Dermis microvascular lymphatic vessel endothelial cell (primary cell): ENCODE measurements at places on chromosomes 4 and X.
A peak's percentile ranks its signal among the peaks of the same experiment; 100 is the strongest.

- DNase-seq: peak; percentile 46
These were observed 30.4 kb downstream of the SMAD1 start for GRCh38 chr4:145511913-145512522.

GRCh38 chrX:117532339-117532738, 584.3 kb downstream of the KLHL13 start:
- no peak for DNase-seq

DNA sequence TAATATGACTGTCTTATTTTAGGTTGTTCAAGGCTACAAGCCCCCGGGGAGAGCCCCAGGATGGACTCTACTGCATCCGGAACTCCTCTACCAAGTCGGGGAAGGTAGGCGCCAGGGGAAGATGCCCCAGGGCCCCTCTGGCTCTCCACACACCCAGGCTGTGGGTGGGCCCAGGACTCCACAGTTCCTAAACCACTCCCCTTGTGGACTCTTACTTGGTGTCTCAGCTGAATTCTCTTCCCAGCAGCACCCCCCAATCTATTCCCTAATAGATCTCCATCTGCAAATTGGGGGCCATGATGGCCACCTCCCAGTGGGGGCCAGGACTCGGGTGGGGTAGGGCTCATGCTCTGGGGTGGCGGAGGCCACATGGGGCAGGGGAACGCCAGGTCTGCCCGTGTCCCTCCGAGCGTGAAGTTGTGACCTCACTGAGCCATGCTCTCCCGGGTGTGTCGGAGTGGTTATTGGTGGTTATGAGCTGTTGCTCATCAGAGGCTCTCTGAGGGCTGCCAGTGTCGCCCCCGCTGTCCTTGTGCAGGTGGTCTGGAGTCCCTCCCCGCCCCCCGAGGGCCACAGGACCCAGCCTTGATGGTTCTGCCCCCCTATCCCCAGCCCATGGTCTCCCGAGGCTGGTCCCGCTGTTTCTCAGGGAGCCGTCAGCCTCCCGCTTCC, 11.2 kb upstream of the ADD1 start:
- DNase-seq: no peak

DNA sequence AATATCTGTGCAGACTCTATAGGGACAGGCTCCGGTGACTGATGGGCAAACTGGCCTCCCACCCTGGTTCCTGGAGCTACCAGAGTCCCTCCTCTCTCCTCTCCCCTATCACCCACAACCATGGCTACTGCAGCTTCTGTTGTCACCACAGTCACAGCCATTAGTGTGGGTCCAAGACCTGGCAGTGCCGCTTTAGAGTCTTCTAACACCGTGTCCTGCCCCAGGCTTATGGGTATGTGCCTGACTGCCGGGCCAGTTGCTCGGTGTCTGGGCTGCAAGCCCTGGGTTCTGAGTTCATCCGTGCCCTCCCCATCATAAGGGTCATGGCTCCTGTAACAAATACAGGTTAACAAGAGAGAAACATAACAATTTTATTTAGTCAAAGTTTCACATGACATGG, 85.4 kb downstream of the FNIP2 start:
- DNase-seq: no peak

DNA sequence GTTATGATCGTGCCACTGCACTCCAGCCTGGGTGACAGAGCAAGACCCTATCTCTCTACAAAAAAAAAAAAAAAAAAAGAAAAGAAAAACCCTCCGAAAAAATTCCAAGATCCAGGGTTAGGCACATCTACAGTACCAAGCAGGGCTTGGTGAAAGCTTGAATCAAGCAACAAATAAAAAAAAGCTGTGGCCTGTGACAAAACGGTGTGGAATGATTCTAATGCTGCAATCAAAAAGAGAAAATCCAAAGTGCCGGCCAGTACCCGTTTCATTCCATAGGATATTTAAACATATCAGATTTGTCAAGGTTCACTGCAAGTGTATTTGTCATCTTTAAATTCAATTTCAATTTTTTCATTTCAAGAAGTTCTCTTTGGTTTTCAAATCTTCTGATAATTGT, 20.5 kb downstream of the RWDD4 start:
- no peak for DNase-seq

DNA sequence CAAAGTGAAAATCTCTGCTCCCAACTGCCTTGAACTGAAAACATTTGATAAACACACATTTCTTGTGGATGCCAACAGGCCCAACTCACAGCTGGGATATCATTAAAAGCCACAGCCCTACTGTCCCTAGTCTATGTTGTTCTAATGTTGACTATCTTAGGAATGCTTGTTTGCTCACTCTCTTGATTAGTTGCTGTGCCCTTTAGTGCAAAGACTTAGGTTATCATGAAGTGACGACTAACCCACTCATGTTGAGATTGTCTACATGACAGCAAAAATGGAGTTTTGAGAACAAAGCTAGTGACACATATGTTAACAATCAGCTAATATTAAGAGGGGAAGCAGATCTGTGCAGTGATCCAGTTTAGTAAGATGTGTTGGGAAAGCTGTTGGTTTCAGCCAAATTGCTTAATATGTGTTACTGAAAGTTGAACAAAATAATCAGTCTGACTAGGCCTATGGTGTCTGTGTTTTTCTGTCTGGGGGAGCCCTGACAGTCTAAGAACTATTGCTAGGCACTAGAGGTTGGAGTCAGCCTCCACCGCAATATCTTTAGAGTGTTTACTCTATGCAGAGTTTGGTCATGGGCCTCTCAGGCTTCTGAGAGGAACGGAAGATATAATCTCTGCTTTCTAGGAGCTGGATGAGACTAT, 125.5 kb downstream of the ATG4A start:
- no peak for DNase-seq

GRCh38 chr4:41360214-41360920, 103.6 kb downstream of the UCHL1 start:
- DNase-seq: peak; percentile 75

DNA sequence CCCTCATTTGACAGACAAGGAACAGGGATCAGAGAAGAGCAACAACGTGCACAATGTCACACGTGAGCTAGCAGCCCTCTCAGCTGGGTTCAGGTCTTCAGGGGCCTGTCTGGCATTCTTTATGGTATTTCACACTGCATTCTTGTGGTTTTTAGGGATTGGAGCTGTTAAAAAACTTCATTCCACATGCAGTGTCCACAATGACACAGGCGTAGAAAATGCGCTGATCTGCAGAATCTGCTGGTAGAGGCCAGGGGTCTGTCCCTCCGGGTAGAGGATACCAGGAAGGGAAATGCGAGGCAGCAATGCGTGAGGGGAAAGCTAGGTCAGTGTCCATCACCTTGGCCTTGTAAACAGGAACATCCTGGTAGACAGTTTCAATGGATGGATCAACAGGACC, 36.6 kb downstream of the MAP7D3 start:
- DNase-seq: peak; percentile 96

- DNase-seq: no peak
These were observed 100.2 kb upstream of the JADE1 start for GRCh38 chr4:128709268-128709667.

DNA sequence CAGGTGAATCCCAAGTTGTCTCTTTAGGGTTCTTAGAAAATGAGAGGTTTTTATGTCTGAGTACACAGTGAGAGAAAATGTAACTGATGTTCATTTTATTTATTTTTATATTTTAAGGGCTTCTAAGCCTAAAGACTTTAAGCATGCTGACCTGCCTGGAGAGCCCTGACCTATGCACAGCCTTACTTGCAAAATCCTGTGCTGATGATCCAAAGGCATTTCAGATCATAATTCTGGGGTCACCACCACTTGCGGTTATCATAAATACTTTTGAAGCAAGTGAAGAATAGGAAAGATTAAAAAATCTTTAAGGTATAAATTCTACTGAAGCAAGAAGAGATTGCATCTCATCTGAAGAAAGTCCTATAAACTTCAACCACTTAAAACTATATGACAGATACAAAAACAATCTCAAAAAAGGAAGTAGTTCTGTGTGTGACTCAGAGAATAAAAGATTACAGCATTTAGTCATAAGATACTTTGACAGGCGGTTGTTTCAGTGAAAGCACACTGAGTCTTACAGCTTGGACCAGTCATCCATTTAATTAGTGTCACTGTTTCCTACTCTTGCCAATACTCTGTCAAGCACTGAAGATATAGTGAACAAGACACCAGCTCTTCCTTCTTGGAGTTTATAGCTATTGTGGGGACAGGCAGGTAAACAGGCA, 245.2 kb upstream of the DIPK2B start:
- peak; percentile 75 for DNase-seq

GRCh38 chr4:4374388-4375098, 12.4 kb upstream of the NSG1 start:
- DNase-seq: no peak

DNA sequence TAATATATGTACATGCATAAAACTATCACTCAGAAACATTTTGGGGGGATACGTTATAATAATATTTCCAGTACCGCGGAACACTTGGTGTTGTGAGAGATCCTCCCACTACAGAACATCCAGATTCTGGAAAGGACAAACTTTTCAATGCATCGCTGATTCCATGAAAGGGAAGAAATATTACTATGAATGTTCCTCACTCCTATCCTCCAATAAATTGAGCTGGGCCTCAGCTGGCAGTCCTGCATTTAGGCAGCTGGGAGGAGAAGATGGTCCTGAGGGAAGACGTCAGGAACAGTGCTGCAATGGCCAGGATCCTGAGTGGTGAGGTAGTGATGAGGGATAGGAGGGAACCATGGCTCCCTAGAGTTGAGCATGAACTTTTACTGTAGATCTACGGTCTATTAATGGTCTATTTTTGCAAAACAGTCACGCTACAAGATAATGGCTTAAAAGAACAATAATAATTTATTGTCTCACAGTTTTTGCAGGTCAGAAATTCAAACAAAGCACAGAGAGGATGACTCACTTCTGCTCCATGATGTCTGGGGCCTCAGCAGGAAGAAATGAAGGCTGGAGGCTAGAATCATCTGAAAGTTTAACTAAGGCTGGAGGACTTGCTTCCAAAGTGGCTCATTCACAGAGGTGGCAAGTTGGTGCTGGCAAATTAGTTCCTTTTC, 538.1 kb downstream of the STIM2 start:
- no peak for DNase-seq

GRCh38 chr4:77232653-77233052, 75.6 kb downstream of the CCNG2 start:
- no peak for DNase-seq

DNA sequence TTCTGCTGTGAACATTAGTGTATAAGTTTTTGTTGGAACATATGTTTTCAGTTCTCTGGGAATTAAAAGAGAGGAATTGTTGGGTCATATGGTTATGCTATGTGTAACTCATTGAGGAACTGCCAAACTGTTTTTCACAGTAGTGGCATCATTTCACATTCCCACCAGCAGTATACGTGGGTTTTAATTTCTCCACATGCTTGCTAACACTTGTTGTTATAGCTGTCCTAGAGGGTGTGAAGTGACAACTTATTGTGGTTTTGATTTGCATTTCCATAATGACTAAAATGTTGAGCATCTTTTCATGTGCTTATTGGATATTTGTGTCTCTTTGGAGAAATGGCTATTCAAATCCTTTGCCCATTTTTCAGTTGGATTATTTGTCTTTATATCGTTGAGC, 13.7 kb downstream of the APELA start:
- no peak for DNase-seq

GRCh38 chr4:48931459-48931858, 24.9 kb upstream of the OCIAD2 start:
- no peak for DNase-seq

GRCh38 chr4:87527431-87528220, 1.6 kb downstream of the SPARCL1 start:
- no peak for DNase-seq

DNA sequence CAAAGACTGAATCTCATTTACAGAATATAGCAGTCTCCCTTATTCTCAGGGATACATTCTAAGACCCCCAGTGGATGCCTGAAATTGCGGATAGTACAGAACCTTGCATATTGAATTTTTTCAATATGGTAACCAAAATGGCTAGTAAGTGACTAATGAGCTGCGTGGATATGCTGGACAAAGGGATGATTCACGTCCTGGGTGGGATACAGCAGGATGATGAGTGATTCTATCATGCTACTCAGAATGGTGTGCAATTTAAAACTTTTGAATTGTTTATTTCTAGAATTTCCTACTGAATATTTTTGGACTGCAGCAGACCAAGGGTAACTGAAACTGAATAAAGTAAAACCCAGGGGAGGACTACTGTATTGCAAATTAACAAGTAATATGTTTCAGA, 66.7 kb downstream of the STAG2 start:
- DNase-seq: no peak

DNA sequence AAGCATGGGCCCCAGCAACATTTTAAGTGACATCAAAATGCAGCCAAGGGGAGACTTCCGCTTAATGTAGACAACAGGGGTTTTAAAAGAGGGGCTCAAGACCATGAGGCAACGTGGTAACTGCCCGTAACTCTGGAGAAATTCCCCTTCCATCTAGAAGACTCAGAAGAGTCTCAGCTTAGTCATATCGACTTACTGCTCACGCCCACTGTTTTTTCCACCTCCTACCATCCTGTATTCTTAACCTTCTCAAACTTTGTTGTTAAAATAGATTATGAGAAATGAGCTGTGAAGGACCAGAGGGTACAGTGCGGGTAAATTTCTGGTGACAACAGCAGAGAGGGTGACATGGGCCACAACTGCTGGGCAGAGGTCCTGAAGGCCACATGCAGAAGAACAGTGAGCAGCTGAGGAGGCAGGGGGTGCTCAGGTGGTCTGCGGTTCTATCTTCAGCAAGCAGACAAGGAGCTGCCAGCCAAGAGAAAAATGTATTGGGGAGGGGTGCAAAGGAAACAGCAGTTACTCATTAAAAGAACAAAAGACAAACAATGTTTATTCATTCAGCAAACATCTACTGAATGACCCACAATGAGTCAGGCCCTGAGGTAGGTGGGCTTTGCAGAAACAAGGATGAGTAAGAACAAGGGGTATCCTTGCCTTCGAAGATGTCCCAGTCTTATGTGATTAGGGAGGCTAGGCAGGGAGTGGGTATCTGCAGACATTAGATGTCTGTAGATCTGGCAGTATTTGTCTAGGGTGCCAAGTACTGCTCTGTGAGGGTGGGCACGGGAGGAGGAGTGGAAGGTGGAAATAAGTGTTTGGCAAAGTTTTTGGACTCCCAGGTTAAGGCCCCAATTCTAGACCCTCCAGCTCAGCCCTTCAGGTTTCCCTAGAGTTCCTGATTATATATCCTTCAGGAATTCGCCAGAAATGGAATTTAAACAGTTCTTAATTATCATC, 175.3 kb downstream of the TSPAN5 start:
- DNase-seq: peak; percentile 70

- no peak for DNase-seq
These were observed 201.9 kb upstream of the PPARGC1A start for GRCh38 chr4:24091639-24092233.

GRCh38 chr4:171024720-171025303, 788.4 kb upstream of the GALNTL6 start:
- DNase-seq: no peak

GRCh38 chr4:138110815-138111214, 131.3 kb downstream of the SLC7A11 start:
- peak; percentile 87 for DNase-seq

DNA sequence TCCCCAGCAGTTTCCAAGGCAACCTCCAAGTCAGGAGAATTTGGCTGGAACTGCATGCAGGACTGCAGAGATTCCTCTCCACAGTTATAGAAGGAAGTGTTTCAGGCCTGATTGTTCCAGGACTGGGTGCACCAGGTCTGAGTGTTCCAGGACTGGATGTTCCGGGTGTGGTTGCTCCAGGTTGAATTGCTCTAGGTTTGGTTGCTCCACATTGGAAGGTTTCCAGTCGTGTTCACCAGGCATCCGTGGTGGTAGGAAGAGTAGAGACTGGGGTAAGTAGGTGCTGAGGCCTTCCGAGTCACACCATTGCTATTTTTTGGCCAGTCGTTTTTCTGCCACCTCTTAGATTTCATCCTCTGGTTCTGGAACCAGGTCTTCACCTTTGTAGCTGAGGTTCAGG, 105.4 kb downstream of the MSN start:
- DNase-seq: no peak
